ENCODE measurements at places on chromosomes 16 and 17.

DNA sequence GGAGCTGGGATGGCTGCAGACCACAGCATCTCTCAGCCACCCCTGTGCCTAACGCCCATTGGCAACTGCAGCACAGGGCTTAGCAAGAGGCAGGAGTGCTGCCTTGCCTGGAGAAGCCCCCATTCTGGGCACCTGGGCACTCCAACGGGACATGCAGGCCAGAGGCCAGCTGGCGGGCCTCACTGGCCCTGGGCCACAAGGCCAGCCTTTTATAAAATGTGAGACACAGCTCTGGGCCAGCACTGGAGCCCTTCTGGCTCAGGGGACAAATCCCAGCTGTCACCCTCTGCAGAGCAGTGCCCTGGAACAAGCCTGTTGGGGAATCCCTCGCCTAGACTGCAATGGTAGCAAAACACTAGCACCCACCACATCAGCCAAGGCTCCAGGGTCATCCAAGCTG lies 171.8 kb downstream of the WSCD1 start:
- no peak for DNase-seq

DNA sequence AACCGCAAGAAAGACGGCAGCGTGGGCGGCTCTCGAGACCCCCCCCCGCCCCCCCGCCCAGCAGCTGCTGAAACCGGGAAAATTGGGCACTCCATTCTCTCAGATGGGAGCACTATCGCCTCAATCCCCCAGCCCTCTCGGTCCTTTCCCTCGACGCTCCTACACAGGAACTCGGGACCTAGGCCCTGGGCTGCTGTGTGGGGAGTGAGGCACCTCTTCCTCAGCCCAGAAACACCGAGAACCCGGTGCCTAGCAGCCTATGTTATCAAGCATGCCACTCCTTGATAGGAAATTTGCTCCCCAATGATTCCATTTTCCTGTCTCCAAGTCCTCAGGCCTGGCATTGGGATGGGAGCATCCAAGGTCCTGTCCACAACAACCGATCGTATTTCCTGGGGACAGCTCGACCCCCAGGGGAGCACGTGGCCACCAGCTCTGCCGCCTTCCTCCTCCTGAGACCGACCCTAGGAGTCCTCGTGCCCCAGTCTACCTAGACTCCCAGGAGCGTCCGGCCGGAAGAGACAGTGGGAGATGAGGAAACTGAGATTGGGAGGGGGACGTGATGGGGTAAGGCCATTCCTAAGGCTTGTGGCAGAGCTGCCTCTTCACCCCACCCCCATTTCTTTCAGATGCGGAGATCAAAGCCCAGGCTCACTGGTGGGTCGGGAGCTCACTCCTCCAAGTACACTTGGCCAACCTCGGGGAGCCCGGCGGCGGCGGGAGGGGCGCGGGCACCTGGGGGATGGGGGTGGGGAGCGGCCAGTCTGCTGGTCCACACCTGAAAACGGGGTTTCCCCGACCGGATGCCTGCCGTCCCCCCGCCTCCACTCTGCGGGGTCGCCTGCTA lies 17.5 kb upstream of the CBX8 start:
- peak; percentile 64 for DNase-seq

DNA sequence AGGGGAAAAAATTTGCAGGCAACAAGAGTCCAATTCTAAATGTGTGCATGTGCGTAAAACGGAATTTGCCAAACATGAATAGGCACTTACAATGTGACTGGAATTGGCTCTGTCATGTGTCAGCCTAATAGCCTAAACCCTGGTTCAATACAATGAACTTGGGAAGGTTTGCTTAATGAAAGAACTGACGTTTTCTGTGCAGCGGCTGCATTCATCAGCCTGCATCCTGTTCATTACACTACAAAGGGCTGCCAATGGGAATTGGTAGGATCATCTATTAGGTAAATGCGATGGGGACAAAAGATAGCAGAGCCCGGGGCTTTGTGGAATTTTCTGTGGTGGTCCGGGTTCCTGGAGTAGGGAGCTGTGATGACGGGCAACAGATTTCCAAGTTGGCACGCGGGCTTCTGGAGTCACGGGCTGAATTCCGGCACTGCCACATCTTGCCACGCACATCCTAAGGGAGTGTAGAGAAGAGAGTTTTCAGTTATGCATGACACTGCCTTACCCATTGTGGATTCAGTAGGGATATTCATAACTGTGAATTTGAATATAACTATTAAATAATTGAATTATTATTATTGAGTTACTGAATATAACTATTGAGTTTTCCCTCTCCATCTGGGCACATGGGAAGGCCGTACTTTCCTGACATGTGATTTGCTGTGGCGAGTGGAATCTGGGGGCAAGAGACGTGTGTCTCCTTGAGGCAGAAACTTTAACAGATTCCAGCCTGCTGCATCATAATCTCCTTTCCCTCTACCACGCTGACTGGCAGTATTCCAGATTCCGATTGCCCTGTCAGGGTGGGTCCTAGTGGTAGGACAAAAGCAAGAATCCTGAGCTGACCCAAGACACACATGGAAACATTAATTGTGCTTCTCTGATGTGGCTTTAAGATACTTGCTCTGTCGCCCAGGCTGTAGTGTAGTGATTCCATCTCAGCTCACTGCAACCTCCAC lies 565.6 kb downstream of the WWOX start:
- no peak for DNase-seq

DNA sequence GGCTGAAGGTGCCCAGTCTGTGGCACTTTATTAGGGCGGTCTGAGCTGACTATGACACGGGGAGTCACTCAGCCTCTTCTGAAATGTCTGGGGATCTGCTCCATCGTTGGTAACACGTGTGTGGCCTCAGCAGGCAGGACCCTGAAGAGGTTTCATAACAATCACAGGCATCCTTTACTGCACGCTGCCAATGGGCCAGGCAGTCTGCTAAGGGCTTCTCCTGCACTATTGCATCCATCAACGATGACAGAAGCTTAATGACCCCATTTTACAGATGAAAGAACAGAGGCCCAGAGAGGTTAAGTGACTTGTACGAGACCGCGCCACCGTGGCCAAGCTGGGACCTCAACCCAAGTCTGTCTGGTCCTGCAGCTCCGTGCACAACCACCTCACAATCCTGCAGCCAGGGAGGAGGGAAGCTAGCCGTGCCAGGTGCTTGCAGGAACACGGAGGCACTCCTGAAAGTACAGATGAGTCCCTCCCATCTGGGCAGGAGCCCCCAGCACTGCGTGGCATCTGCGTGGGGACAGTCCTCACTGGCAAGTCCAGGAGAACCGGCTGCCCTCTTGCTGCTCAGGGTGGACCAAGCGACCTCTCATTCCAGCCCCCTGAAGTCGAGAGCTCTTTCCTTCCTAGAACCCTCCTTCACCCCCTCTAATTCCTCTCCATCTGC lies 40.0 kb downstream of the RPH3AL start:
- DNase-seq = no peak

DNA sequence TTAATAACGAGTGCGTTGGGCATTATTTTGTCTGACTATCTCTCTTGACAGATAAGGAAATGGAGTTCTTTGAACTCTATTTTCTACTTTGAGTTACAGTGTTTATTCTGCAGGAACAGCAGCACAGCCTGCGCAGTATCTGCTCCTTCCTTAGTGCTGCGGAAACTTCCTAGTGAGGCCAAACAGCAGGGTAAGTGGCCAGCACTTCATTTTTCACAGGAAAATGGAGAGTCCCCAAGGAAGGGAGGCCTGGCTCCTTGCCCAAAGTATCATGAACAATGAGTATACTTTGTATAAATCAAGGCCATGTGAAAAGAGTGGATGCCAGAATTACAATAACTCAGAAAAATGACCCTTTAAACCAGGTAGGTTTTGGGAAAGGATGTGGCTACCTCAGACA lies 140.6 kb downstream of the VPS53 start:
- DNase-seq = no peak

DNA sequence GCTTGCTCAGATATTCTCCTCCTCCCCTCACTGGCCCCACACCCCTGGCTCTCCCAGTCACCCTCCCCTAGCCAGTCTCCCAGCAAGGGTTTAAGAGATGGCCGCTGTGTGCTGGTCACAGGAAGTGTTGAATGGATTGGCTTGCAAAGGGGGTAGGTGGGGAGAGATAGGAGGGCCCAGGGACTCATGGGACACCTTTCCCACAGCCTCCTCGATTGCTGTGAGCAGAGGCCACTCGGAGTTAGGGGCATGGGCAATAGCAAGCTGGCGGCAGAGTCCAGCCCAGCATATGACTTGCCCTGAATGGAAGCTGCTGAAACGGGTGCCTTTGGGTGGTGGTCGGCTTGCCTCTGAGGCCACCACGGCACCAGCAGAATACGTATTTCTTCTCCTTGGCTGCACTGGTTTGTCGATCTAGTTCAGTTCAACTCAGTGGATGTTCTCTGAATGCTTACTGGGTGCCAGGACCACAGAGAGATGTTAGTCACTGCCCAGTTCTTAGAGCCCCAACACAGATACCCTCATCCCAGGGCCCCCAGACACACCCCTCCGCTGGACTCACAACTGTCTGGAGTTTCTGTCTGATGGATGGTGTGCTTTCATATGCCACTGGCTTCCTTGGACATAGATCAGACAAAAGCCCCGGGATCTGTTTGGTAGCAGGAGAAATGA lies 6.0 kb downstream of the WFIKKN2 start:
- DNase-seq = no peak

DNA sequence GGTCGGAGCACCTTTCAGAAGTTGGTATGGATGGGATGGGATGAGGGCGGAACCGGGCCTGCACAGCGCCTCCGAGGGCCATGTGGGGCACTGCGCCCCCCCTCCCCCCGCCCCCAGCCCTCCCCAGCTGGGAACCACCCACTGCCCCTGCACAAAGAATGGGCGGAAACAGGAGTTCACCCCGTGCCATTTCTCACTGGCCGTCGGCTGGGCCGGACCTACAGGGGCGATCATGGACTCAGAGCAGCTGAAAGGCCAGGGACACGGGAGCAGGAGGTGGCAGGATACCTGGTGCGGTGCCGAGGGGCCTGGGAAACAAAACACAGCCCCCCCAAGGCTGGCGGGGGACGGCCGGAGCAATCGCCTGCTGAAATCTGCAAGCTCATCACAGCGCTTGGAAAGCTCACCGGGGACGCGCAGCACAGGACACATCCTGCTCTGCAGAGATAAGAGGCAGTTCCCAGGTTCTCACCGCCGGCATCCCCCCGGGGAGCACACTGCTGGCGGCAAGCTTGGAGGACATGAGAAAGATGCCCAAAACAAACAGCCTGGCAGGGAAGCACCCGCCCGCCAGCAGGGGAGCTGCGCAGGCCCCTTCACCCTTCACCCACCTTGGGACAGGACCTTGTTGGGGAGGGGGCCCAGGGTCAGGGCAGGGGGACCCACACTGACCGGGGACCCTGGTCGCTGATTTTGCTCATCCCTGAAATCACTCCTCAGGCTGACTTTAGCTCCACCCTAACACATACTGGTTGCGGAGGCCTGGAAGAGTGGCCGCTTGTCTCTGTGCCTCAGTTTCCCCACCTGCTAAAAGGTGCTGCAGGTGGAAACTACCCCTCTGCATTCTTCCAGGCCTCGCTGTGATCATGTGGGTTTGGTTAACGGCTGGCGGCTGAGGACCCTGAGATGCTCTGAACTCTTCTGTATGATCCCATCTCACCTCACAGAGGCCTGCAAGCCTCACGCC lies 263.9 kb downstream of the C16orf95 start:
- peak; percentile 23 for DNase-seq

DNA sequence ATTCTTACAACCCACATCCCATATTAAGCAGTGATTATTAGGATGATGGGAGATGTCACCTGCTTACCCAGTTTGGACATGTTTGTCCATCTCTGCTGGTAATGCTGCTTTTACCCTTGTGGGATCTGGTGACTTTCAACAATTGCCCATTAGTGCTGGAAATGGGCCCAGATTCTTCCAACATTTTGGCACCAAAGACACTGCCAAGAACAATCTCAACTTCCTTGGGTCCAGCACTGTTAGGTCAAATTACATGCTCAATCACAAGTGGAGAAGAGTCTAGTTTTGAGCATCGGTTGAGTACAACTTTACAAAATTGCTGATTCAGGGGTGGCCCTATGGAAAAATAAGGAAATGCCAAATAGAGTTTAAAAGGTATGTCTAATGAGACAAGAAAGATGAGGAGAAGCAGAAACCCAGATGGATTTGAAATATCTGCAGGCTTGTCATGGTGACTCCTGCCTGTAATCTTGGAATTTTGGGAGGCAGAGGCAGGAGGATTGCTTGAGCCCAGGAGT lies 13.0 kb upstream of the ZFP3 start:
- no peak for DNase-seq

DNA sequence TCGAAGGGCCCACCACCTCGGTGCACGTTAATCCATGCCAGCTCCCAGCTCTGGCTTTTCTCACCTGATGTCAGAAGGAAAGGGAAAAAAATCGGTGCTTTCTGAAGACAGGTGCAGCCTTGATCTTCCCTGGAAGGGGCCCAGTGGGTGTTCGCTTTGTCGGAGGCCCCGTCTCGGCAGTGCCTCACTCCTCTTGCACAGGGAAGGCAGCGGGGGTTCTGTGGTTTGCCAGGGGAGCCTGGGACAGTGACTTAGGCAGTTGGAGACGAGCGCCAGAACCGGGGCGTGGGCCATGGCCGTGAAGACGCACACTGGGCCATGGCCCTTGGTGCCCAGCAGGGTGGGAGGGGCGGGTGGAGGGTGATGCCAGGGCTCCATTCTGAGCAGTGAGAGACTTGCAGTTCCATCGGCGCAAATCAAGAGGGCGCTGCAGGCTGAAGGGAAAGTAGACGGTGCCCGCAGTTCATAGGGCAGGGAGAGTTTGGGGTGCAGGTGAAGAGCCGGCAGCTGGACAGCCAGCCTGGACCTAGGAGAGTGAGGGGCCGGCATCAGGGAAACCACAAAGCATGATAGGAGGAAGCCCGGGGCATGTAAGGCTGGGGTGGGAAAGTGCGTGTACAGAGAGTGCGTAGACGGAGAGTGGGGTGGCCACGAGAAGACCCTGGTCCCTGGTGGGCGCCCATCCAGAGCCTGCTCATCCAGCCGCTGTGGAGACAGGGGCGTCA lies 101.3 kb upstream of the CHMP6 start:
- DNase-seq = no peak

DNA sequence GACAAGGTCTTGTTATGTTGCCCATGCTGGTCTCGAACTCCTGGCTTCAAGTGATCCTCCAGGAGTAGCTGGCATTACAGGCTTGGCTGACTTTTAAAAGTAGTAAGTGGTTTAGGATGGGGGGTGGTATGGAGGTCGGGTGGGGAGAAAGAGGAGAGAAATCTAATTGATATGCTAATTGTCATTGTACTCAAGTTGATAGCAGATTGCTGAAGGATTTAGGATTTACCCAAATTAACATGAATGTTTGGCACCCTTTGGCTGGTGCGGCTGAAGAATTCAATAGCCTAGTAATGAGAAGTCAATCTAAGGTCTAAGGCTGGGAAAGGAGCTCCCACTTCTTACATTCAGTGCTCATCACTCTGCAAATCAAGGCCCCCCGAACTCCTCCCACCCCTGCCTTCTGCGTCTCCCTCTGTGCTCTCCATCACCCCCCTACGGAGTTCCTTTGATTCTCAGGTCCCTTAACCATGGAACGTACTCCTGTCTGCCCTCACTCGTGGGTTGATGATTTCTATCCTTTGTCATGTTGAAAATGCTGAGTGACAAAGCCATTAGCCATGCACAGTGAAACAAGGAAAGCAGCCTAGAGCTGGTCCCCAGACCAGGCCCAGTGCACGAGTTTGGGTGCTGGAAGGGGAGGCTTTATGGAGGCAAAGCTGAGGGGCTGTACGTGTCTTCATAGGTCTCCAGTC lies 17.3 kb downstream of the CDH13 start:
- DNase-seq = no peak
